ENCODE measurements at places on chromosomes 4 and X.

- DNase-seq, result no peak
These were observed 22.0 kb upstream of the STK26 start for GRCh38 chrX:132001127-132001526.

GRCh38 chrX:71301195-71301924 lies at the start of gene ITGB1BP2:
Gene ITGB1BP2 (plus strand): TSS chrX:71301750. CDS start chrX:71301807, 57 bp downstream.
- no peak for DNase-seq

GRCh38 chrX:22686138-22686541 lies 313.6 kb upstream of the DDX53 start:
- DNase-seq, result no peak

DNA sequence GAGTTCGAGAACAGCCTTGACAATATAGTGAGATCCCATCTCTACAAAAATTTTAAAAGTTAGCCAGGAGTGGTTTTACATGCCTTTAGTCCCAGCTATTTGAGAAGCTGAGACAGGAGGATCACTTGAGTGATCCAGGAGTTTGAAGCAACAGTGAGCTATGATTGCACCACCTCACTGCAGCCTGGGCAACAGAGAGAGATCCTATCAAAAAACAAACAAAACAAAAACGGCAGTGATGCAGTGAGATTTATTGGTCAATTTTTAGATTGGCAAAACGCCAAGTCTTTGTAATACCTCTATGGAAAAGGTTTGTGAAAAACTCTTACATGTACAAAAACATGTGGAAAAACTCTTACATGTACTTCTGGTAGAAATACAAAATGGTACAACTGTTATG lies 91.3 kb downstream of the PTPN13 start:
- no peak for DNase-seq

DNA sequence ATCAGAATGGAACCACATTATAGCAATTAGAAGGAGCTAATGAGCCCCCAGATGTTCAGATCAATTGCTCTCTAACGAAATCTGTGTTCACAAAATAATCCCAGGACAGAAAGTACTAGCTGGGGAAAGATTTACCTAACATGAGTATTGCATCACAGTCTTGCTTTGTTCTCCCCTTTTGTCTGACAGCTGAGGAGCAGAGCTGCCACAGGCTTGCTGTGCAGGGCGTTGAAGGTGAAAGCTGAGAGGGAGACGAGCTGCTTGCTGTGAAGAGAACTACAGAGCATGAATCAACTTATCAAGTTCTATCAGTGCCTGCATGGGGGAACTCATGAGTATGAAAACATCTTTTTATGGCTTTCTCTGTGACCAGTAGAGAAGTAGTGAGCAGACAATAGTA lies 441.2 kb downstream of the CENPC start:
- DNase-seq, result no peak

- no peak for DNase-seq
These were observed 48.0 kb upstream of the TMEM154 start for GRCh38 chr4:152727784-152728183.

DNA sequence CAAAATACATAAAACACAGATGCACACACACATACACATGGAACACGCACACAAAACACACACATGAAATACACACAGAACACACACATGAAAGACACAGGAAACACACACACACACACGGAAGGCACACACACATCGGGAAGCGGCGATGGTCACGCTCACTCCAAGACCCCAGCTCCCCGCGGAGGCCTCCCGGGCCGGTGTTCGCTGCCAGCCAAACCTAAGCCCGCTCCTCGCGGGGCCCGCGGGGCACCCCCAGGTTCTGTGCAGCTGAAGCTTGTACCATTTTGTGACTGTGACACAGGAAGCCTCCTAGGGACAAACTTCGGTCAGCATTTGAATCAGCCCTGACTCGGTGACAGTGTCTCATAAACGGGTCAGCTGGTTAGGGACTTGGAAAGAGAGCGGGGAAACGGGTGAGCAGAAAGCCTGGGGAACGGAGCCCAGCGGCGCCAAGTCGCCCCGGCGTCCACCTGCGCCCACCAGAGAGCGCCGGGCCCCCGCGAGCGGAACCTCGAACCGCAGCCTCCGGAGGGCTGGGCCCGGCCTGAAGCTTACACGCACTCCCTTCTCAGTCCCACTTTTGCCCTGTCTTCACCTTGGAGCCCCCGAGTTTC lies 32.1 kb downstream of the F11 start:
- no peak for DNase-seq

GRCh38 chr4:5894266-5894665 lies 1.4 kb upstream of the CRMP1 start:
- DNase-seq, result no peak

- DNase-seq, result no peak
These were observed 71.9 kb downstream of the STARD8 start for GRCh38 chrX:68719181-68719903.

GRCh38 chr4:183395395-183395794 lies 49.0 kb upstream of the CDKN2AIP start:
- DNase-seq, result no peak

GRCh38 chr4:166628454-166628853 lies 605.8 kb downstream of the SPOCK3 start:
- no peak for DNase-seq

Data from stimulated activated CD8-positive, alpha-beta memory T cell treated with anti-CD3 and anti-CD28 coated beads, Interleukin-4, amount 100 ng/mL, for 4 hours (primary cell).